ENCODE measurements at places on chromosomes 7 and 10. TPM values are rescaled to one million over a fixed set of nuclear protein-coding genes. Genes with fewer than 3 reads are reported as not detected.

The NUP42 gene
- polyA plus RNA-seq, result 33.9 TPM

The CYP51A1 gene
- 22.7 TPM for polyA plus RNA-seq

The PPP1R17 gene
- not detected for polyA plus RNA-seq

The TEX47 gene
- not detected for polyA plus RNA-seq

The CTAGE15 gene
- polyA plus RNA-seq, result 0.25 TPM

The APBB1IP gene
- 2.0 TPM for polyA plus RNA-seq

The SPAM1 gene
- not detected for polyA plus RNA-seq

The GDF2 gene
- not detected for polyA plus RNA-seq

The DOCK1 gene
- polyA plus RNA-seq, result 52.9 TPM
